NCI-H1694 (cell line): ENCODE measurements at places on chromosomes 12 and 14.

DNA sequence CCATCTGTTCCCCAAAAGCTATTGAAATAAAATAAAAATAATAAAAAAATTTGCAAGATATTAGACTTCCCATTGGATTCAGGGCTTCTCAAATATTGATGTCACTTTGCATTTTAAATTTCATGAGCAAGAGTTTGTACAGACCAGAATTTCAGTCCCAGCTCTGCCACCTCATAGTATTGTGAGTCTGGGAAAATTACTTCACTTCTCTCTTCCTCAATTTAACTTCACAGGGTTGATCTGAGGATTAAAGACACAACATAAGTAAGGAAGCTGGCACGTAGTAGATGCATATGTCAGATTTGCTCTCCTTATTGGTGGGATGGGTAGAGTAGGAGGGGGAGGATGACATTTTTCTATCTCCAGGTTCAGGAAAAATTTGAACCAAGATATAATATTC lies 32.8 kb downstream of the COX8C start:
- DNase-seq, result no peak

GRCh38 chr12:123897221-123897620 lies 75.4 kb downstream of the CCDC92 start:
- DNase-seq, result no peak

DNA sequence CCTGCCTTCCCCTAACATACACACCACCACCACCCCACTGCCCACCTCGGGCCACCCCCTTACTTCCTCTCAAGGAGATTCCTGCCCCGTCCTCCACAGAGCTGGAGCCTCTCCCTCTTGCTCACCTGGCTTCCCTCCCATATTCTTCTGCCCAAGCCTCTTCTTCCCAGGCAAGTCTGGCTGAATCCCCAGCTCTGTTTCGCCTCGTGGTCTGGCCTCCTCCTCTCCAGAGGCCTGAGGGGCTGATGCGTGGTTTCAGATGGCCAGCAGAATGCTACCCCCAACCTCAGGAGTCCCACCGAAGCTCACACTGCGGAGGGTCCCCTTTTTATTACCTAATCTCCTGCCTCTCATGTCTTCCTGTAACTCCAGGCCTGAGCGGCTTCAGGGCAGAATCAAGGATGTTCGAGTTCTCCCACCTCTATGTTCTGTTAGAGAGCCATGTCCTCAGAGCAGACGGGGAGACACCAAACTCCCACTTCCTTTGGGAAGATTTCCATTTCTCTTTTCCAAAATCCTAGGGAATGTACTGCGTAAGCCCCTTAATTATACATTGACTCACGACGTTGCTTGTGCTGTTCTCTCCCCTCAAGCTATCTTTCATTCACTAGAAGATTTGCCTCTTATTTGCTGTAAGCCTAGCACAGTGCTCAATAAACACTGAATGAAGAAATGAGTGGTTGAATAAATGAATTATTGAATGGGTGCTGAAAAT lies 33.9 kb upstream of the LTBP2 start:
- DNase-seq, result no peak

DNA sequence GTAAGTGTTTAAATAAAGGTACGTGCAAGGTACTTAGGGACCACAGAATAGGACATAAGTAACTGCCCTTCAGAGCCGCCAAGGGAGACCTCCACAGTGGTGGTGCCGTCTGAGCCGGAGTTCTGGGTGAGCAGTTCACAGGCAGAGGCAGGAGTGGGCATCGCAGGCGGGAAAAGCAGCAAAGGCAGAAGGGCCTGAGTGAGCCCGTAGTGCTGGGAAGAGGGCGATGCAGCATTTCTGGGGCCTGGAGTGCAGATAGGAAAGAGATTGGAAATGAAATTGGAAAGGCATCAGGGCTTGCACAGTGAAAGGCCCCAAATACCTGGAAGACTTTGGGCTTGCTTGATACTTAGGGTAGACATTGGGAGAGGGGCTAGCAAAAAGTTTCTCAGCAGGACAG lies 32.9 kb downstream of the EVL start:
- no peak for DNase-seq

DNA sequence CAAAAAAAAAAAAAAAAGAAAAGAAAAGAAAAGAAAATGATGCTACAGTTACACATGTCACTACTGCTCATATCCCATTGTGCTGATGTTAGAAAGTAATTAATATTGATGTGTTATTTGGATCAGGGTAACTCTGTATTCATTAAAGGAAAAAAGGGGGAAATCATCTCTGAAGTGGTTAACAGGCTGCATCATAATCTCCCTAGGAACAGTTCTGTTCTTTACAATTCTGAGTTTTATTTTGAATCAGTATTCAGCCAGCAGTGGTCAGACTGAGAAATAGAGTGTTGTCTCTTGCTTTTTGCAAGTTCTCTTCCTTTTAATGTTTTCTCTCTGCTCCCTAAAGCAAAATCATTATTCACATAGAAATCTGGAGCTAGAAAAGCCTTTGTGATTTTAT lies 128.6 kb upstream of the CRY1 start:
- no peak for DNase-seq

DNA sequence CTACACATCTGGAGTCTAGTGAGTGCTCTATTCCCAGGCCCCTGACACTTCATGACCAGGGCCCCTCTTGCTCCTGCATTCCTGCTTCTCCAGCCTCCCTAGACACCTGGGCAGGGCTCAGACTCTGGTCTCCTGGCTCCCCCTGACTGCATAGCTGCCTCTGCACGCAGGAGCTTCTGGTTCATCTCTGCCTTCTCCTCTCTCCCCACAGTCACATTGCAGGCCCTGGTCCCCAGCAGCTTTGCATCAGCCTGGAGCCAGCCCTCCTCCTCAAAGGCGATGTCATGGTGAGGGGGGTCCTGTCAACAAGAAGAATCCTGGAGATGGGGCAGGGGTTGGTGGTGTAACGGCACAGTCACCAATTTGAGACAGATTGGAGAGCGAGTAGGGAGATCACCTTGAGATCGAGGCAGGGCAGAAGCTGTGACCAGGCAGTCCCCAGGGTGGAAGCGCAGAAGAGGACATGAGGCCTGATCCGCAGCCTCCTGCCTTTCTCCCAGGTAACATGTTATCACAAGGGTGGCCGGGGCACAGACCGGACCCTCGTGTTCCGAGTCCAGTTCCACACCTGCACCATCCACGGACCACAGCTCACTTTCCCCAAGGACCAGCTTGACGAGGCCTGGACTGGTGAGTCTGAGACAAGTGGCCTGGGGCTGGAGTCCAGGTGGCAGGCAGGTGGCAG lies 8.1 kb downstream of the TNS2 start:
- no peak for DNase-seq

DNA sequence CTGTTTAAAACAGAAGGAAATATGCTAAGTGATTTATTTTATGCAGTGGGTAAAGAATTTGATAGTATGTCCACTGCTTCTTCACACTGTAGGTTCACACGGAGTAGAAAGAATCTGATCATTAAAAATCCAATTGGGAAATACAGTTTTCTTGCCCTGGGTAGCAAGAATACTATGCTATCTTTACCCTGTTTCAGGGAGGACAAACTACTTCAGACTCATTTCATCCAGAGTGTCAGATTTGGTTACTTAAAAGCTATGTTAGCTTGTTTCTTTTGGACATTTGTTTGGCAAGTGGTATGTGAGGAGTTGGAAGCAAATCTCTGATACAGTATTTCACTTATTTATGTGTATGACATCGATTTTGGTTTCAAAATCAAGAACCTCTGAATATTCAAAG lies 4.3 kb downstream of the FRS2 start:
- no peak for DNase-seq

- DNase-seq, result no peak
Observed at GRCh38 chr12:54052438-54053002, 1.1 kb upstream of the HOXC4 start.

DNA sequence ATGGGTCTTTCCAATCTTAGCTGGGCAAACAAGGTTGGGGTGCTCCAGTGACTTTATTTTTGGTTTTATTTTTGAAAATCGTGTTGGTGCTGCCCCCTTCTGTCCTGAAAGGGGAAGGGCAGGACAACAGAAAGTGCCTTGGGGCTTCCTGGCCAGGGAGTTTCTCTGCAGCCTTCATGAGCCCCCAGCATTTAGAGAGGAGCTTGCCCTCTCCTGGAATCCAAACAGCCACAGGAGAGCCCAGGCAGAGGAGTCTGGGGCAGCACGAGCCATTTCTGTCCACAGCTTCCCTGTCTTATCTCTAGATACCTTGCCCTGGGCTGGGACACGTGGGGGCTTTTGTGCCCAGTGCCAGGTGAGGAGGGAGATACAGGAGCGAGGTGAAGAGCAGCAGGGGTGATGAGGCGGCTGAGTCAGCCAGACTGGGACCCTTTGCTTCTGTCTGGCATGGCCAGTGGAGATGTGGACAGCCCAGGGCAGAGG lies 4.4 kb upstream of the C1RL start:
- no peak for DNase-seq

DNA sequence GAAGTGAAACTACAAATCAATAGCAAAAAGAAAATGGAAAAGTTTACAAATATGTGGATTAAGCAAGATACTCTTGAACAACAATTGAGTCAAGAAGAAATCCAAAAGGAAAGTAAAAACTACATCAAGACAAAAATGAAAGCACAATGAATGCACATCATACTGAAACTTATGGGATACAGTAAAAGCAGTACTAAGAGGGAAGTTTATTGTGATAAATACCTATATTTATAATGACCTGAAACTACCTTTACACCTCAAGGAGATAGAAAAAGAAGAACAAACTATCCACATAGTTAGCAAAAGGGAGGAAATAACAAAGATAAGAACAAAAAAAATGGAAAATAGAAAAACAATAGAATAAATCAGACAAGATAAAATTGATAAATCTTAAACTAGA lies 375.0 kb downstream of the TRHDE start:
- no peak for DNase-seq

DNA sequence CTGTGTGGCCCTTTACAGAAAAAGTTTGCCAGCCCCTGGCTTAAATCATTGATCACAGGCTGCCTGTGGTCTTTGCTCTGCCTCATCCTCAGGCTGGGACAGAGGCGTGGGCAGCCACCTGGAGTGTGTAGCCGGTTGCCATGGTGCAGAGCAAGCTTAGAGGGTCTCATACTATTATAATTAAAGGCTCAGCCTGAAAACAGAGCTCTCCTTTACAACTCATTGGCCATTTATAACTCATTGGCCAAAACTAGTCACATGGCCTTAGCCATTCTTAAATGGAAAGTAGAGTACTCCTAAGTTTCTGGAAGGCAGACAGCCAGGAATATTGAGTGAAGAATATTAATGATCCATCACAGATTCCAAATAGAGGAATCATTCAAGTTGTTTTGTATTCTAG lies 3.0 kb downstream of the HSP90B1 start:
- no peak for DNase-seq
